Motor neuron (in vitro differentiated cells): ENCODE measurements at places on chromosomes 13 and 19. TPM values are rescaled to one million over a fixed set of nuclear protein-coding genes. Genes with fewer than 3 reads are reported as not detected.

GRCh38 chr13:29688193-29688592 lies 92.7 kb upstream of the SLC7A1 start:
- ATAC-seq, result no peak

DNA sequence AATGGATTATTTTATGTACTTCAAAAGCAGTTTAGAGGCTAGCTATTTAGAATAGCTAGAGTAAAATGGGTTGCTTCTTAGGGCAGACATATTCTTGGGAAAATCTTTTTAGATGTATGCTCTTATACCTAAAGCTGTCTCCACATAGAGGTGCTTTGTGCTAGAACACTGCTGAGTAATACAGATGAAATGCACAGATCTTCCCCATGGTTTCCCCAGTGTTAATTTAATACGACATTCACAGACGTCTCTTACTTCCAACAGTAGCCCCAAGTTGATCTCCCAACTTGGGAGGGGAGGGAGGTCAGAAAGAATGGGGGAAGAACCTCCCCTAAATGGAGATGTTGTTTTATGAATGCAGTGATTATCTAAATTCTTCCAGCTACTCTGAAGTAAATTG lies 16.9 kb downstream of the NALCN start:
- no peak for ATAC-seq

Gene CYP4F8
- total RNA-seq, result 0.41 and 0.98 TPM in 2 replicates

DNA sequence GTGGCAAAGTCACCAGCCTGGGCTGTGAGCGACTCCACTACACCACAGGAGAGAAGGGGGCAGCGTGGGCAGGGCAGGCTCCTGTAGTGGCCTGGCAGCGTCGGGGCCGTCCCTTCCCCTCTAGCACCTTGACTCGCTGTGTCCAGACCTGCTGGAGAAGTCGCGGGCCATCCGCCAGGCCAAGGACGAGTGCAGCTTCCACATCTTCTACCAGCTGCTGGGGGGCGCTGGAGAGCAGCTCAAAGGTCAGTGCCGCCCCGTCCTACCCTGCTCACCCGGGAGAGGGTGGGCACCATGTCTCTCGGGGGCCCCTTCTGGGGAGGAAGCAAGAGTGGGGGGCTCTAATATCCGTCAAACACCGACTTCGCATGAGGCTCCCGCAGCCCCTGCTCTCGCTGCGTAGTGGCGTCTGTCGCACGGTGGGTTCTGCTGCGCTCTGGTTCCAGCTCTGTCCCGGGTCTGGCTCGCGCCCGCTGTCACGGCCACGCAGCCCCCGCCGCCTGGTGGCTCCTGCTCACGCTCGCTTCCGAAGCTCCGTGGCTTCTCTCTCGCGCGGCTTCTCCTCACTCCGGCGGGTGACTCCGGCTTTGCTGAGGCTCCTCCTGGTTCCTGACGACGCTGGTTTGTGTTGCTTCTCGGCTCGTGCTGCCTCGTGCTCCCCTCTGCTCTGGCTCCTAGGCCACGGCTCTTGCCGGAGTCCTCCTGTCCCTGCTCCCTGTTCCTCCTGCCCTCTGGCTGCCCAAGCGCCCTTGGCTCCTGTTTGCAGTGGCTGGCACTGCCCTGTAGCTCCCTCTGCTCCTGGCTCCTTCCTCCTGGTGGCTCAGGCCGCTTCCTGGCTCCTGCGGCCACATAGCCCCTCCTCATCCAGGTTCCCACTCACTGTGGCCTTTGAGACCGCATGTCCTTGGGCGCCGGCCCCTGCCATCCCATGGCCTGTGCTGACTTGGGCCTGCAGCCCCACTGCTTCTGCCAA lies 27.2 kb downstream of the MYH14 start:
- no peak for ATAC-seq

GRCh38 chr19:52520013-52520412 lies 7.5 kb upstream of the ZNF808 start:
- no peak for ATAC-seq

- no peak for ATAC-seq
Measured at GRCh38 chr19:23394511-23394910, 760 bp downstream of the ZNF91 start.

Gene IL4I1
- total RNA-seq, result 0.42 and 0.59 TPM in 2 replicates

- ATAC-seq, result peak; percentile 35
Measured at GRCh38 chr19:3785451-3785937, 687 bp downstream of the MATK start.

DNA sequence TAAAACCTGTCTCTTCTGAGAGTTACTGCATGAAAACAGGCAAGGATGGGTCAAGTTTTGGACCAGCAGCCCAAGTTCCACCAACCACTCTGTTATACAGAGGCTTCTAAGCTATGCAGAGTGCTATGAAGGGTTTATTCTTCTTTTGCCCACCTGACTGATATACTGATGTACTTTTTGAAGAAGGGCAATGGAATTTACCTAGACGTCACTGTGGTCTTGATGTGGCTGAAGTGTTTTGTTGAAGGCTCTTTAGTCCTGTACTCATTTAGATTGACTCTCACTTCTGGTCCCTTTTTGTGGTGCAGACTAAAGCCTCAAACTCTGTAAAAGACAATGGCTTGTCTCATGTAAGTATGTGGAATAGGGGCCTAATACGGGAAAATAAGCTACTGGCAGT lies 92.0 kb downstream of the DGKH start:
- ATAC-seq, result no peak

- no peak for ATAC-seq
Measured at GRCh38 chr13:93635616-93636032, 409.0 kb downstream of the GPC6 start.

Gene TEX29
- total RNA-seq, result 0.42 and 0.59 TPM in 2 replicates
